ENCODE measurements at places on chromosomes 3 and 15. TPM values are rescaled to one million over a fixed set of nuclear protein-coding genes. Genes with fewer than 3 reads are reported as not detected.

SCAANT1 gene
- total RNA-seq: not detected

HRH1 gene
- 7.8 TPM for total RNA-seq

ALDH1A2 gene
- total RNA-seq: 0.38 TPM

CASR gene
- total RNA-seq: not detected

CATSPER2 gene
- total RNA-seq: 0.58 TPM

GJD2 gene
- not detected for total RNA-seq

TM6SF1 gene
- not detected for total RNA-seq

All from A549 treated with ZK216348 at 1 μM for 4 hours (cell line).